ENCODE measurements at places on chromosomes 13 and 19.

DNA sequence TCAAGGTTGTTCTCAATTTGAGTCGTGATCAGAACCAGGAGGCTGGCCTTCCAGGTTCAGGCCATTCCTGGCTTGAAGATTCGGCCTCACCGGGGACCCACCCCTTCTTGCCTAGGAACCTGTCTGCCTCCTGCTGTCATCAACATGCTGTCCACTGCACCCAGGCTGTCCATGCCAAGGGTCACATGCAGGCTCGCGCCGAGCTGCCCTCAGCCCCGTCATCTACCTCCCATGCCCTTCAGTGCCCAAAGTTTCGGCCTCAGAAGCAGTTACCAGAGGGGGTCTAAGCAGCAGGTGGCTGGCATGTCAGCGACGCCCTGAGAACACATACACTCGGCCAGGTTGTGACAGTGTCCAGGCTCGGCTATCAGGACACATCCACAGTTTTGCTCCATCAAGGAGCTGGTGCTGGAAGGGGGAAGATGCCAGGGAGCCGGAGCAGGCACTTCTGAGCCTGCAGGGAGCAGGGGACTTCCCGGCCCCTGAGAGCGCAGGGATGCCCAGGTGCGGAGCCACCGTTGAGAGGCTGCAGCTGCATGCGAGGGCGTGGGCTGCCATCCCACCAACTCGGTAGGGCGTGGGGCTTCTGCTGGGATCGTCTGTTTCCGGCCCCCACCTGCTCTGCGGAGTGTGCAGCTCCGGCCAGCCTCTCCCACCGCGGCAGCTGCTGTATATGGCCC is 590.9 kb upstream of the SLITRK5 start:
- DNase-seq = no peak

GRCh38 chr13:95536632-95537241 is 15.8 kb upstream of the CLDN10 start:
- peak; percentile 43 for DNase-seq

DNA sequence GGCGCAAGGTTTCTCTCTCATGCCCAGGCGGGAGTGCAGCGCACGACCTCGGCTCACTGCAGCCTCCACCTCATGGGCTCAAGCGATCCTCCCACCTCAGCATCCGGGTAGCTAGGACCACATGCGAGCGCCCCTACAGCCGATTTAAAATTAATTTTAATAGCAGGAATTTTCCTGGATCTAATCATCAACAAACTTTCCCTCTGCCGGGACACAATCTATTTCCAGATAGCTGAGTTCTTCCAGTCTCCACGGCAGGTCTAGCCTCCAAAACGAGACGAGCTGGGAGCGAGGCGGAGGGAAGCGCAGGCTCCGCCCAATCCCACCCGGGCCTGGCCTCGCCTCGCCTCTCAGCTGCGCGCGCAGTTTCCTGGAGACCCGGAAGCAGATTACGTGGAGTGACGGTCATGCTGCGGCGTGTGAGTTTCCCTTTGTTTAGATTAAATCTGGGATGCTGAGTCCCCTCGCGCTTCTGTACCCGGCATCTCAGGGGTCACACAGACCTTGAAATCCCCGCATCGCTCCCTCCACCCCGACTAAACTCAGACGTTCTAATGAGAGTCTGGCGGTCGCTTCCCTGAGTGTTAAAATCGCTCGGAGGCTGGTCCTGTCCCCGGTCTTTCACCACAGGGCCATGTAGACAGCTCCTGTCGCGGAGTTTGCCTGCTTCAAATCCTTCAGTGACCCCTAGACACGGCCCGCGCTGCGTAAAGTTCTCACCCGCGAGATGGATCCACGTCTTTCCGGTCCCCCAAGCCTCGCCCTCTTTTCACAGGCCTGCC is at the start of gene ZNF880:
Gene ZNF880, plus strand, starts transcription at position 365 of the 782 bp plus-strand sequence. Its CDS starts 43 bp downstream, at position 408.
- peak; percentile 96 for DNase-seq

DNA sequence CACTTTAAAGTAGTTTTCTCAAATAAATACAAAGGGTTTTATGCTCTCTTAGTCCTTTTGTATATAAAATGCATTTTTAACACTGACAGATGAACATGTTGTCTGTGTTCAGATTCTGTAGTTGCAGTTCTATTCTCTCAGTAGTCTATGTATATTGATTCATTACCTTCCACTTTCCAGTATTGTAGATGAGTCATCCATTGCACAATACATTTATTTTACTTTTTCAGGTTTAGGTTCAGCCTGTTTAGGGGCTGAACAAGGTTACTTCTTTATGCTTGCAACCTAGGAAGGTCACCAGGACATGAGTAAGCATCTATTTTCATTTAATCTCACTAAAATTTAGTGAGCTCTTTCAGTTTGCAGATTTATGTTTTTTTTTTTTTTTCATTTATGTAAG is 173.6 kb downstream of the NALCN start:
- DNase-seq = no peak

GRCh38 chr19:38190061-38190460 is 34.0 kb downstream of the DPF1 start:
- no peak for DNase-seq

DNA sequence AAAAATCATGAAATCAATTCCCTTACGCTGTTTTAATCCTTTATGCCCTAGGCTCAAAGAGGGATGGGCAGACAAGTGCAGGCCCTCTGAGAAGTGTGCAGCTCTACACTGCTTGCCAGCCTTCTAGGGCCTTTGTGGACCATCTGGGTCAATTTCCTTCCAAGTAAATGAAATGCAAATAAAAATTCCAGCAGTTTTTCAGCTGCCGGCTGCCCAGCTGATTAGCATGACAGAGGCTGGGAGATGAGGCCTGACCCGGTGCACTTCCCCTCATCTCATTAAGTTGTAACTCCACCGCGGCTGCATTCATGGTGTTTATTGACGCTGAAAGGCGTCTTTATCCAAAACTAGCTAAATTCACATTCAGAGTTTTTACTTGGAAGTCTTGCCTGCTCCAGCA is 47.5 kb upstream of the GSX1 start:
- DNase-seq = no peak

GRCh38 chr13:104198801-104199200 is 1132.6 kb upstream of the SLC10A2 start:
- no peak for DNase-seq

- DNase-seq = no peak
These were observed 730.8 kb downstream of the EFNB2 start for GRCh38 chr13:105804561-105805190.

DNA sequence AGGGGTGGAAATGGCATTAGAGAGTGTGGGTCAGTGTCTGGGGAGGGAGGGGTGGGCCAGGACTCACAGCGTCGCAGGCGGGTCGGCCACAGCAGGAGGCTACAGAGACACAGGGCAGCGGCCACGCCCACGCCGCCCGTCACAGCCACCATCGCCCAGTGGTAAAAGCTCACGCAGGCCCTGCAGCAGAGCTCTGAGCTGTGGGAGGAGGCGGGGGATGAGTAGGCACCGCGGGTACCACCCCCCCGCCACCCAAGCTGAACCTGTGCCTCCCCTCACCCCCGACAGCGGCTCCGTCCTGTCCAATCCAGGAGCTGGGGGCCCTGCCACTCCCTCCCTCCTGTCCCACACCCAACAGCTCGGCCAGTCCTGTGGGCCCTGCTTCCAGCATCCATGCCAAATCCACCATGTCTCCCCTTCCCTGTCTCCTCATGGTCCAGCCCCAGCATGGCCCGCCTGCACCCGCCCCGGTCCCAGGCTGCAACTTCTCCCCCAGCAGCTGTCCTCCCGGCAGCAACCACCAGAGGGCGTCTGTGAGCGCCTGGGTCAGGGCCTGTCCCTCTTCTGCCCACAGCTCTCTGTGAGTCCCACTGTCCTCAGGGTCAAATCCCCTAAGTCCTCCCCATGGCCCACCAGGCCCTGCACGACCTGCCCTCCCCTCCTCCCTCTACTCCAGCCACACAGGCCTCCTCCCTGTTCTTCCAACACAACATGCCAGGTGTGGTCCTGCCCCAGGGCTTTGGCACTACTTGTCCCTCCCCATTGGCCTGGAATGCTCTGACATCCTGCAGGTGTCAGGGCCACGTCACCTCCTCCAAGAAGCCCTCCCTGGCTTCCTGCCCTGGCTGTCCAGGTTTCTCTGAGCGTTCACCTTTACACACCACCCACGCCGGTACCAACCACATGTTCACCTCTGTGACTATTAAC is 6.0 kb downstream of the TEKTIP1 start:
- peak; percentile 58 for DNase-seq

GRCh38 chr19:40512473-40513344 is 45.9 kb downstream of the SPTBN4 start:
- peak; percentile 50 for DNase-seq

GRCh38 chr13:114054830-114055439 is 77.5 kb downstream of the RASA3 start:
- DNase-seq = no peak

DNA sequence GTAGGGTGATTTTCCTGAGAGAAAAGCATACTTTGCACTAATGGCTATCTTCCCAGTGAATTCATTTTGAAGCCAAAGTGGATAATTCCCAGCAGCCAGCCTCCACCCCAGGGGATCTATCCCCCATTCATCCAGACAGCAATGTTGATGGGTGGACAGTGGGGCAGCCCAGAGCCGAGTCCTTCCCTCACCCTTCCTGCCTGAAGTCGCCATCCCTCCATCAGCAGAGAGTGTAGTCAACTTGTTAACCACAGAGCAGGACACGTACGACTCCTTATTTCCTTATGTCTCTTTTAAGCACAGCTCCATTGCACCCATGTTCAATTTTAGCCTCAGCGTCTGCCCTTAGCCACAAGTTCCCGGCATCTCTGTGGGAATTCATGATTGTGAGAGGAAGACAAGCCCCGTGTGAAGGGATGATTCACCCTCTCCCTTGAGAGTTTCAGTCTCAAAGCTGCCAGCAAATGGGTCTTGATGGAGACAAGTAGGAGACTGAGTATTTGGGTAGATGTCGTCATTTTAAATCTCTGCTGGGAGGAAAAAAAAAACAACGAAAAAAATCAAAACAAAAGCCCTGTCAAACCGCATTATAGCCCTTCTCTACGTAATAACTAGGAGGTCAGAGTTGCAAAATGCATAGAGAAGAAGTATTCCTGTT is 58.3 kb upstream of the MEDAG start:
- DNase-seq = peak; percentile 57
